ENCODE measurements at places on chromosomes 3 and 15.

GRCh38 chr3:126181398-126181725, 976 bp upstream of the ALDH1L1 start:
- H3K27ac ChIP-seq: no peak overlapping the region
- no peaks in the 10 kb centered on the region for H3K36me3 ChIP-seq
- no peaks in the 10 kb centered on the region for H3K4me1 ChIP-seq

DNA sequence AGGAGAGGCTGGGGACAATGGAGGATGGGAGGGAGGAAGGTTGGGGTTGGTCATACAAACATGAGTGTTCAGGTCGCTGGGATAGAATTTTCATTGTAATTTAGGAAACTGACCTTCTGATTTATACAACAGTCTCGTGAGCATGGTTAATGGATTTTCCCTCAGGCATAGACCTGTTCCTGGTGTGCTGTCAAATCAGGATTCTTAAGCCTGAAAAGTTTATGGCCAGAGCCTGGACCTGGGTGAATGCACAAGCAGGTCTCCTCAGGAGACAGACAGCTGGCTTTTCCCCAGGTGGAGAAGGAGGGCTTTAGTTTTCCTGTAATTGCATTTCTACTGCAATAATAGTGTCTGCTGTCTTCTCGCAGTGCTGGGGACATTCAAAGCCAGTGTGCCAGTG, 338.0 kb downstream of the SHQ1 start:
- no peaks in the 10 kb centered on the region for H3K36me3 ChIP-seq
- H3K4me3 ChIP-seq: no peak overlapping the region
- H3K27me3 ChIP-seq: no peaks in the 10 kb centered on the region
- H3K4me1 ChIP-seq: no peaks in the 10 kb centered on the region
- H3K27ac ChIP-seq: no peak overlapping the region

DNA sequence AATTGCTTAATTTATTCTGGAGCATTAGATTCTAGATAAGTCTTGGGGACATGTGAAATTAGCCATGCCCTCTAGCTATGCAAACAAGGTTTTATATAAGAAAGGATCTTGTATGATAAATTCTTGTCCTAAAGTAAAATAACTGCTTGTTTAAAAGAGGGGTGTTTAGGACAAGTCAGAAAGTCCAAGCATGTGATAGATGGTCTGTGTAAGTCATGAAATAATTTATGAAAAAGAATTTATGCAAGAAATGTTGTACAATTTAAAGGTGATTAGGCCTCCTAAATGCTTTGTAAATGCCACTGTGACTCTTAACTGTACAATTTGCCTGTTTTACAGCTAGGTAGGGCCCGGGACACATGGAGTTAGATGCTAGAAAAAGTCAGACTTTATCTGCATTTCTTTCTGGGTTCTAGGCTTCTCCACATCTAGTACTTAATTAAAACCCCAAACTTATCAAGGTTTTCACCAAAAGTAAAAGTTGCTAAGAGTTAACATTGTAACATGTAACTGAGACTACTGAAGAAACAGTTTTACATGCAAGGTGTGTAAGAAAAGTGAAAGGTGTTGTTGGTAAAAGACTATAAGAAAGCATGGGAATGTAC, 13.2 kb downstream of the LINS1 start:
- H3K27ac ChIP-seq: no peak overlapping the region
- no peaks in the 10 kb centered on the region for H3K27me3 ChIP-seq
- H3K4me3 ChIP-seq: no peak overlapping the region
- H3K4me1 ChIP-seq: no peaks in the 10 kb centered on the region

- no peak overlapping the region for H3K4me3 ChIP-seq
- H3K4me1 ChIP-seq: no peaks in the 10 kb centered on the region
- H3K36me3 ChIP-seq: peaks cover 3% of the 10 kb centered on the region
- no peak overlapping the region for H3K27ac ChIP-seq
- no peaks in the 10 kb centered on the region for H3K27me3 ChIP-seq
- peak; percentile 34 for DNase-seq
These were observed 81.1 kb downstream of the SLTM start for GRCh38 chr15:58852347-58852746.

DNA sequence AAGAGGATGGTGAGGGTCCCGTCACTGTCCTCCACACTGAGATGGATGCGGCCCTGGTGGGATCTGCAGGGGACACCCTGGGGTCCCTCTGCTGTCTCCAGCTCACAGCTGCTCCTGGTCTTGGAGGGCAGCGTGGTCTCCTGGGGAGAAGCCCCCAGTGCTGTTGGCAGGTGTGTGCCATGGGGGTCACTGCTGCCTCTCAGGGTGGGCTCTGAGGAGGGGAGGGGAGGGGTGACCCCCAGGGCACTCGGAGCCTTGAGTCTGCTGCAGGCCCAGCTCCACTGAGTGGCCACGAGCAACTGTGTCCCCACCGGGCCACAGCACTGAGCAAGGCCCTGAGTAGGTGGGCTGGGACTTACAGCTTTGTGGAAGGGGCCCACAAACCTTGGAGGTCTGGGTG, 34.7 kb downstream of the KLHL25 start:
- no peaks in the 10 kb centered on the region for H3K36me3 ChIP-seq
- no peak for DNase-seq
- no peaks in the 10 kb centered on the region for H3K4me1 ChIP-seq
- H3K4me3 ChIP-seq: no peak overlapping the region

DNA sequence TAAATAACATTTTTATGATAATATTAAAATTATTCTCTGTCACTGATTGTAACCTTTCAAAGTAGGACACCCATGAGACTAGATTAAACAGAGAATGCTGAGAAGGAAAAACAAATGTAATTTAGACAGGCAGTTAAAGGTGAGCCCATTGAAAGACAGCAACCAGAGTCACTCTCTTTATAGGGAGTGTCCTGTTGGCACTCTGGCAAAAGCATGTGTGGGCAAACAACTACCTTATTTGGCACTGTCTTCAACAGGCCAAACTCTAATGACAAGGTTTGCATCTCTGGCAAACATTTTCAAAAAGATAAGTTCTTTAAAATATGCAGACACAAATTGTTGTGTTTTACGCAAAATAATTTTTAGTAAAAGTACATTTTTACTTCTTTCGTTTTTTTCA, 29.8 kb downstream of the NFKBIZ start:
- peaks cover 11% of the 10 kb centered on the region for H3K4me1 ChIP-seq
- DNase-seq: no peak
- H3K36me3 ChIP-seq: no peaks in the 10 kb centered on the region
- H3K27ac ChIP-seq: no peak overlapping the region
- H3K27me3 ChIP-seq: no peaks in the 10 kb centered on the region
- no peak overlapping the region for H3K4me3 ChIP-seq

- H3K4me3 ChIP-seq: peak overlapping the region; percentile 92
- H3K27ac ChIP-seq: peak overlapping the region; percentile 99
- no peaks in the 10 kb centered on the region for H3K36me3 ChIP-seq
- no peaks in the 10 kb centered on the region for H3K27me3 ChIP-seq
- DNase-seq: peak; percentile 90
These were observed 396 bp downstream of the INO80 start for GRCh38 chr15:41115652-41116115.

DNA sequence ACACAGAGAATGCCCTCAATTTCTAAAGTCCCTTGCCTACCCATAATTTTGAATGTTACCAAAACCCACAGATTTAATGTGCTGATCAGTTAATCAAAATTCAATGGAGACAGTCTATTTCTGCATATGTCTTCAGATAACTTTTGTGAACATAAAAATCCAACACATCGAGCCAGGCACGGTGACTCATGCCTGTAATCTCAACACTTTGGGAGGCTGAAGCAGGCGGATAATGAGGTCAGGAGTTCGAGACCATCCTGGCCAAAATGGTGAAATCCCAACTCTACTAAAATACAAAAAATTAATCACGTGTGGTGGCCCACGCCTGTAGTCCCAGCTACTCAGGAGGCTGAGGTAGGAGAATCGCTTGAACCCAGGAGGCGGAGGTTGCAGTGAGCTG, 49.3 kb downstream of the PEAK1 start:
- no peaks in the 10 kb centered on the region for H3K36me3 ChIP-seq
- no peaks in the 10 kb centered on the region for H3K4me1 ChIP-seq
- DNase-seq: no peak
- no peak overlapping the region for H3K4me3 ChIP-seq

DNA sequence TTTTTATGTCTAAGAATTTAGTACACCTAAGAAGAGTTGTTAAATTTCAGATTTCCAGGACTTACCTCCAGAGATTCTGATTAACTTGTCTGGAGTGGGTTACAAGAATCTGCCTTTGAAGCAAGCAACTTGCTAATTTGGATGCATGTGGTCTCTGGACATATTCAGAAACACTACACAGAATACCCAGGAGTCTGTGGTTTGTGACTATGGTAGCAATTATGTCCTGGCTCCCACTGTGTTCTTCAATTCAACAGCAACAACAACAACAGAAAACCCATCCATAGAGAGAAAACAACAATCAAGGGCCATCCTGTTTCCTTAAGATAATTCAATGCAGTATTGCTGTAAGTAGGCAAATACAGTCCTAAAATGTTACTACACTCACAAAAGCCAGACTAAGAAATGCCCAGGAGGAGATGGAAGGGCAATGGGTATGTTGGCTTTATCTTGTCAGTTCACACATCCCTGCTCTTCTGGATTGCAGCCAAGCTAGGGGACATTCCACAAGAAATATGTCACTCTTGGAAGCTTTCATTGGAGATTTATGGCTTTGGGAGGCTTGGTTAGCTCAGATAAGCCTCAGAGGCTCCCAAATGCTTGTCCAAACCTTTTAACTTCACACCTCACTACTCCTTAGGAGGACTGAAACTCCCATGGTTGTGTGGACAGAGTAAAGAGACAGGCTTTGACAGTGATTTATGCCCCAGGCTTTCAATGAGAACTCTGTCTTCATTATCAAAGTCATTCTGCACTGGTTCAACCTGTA, 99.4 kb upstream of the MRPL3 start:
- H3K27me3 ChIP-seq: no peaks in the 10 kb centered on the region
- no peak overlapping the region for H3K27ac ChIP-seq
- no peaks in the 10 kb centered on the region for H3K4me1 ChIP-seq
- H3K36me3 ChIP-seq: no peaks in the 10 kb centered on the region
- peak; percentile 3 for DNase-seq

DNA sequence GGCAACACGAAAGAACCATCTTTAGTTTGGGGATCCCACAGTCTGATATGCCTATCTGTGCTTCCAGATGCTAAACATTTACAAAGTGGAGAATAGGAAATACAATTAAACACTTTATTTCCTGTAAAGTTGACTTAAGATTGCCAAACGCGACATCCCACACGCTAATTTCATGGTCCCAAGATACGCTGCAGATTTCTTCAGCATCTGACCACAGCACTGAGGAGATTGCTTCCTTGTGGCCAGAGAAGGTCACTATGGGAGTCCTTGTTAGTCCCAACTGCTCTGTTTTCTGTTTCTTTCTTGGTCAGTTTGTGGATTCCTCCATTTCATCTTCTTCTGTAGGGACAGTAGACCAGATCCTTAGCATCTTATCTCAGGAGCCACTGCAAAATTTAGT, 43.3 kb downstream of the ASB7 start:
- H3K4me3 ChIP-seq: no peak overlapping the region
- H3K27me3 ChIP-seq: no peaks in the 10 kb centered on the region
- H3K27ac ChIP-seq: no peak overlapping the region
- no peaks in the 10 kb centered on the region for H3K4me1 ChIP-seq
- DNase-seq: no peak

DNA sequence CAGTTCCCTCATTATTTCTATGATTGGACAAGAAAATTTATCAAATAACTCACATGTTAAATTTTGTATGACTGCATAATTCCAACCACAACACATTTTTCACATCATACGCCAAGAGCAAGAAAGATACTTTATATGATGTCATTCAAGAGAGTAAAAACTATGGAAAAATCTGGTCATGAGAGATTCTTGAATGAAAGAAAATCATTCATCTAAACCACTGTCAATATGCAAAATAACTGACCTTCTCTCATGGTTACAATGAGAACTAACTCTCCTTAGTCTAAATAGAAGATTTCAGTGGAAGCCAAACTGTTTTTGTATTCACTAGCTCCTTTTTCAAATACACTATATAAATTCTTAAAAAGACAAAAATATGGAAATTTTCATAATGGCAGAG, 124.6 kb downstream of the CBLB start:
- DNase-seq: no peak
- H3K27ac ChIP-seq: no peak overlapping the region
- H3K27me3 ChIP-seq: no peaks in the 10 kb centered on the region
- H3K36me3 ChIP-seq: no peaks in the 10 kb centered on the region
- H3K4me1 ChIP-seq: peaks cover 17% of the 10 kb centered on the region

- no peaks in the 10 kb centered on the region for H3K4me1 ChIP-seq
- DNase-seq: no peak
- H3K36me3 ChIP-seq: no peaks in the 10 kb centered on the region
- peaks cover 8% of the 10 kb centered on the region for H3K27me3 ChIP-seq
- no peak within 1 kb of the TSS for H3K4me3 ChIP-seq
These were observed at the start of gene ATP13A5 for GRCh38 chr3:193378706-193379105. Gene ATP13A5 (minus strand): TSS chr3:193378753. CDS start chr3:193378725, 28 bp downstream.

- H3K4me3 ChIP-seq: no peak overlapping the region
- DNase-seq: no peak
- no peaks in the 10 kb centered on the region for H3K27me3 ChIP-seq
- no peak overlapping the region for H3K27ac ChIP-seq
These were observed 854.6 kb downstream of the NTRK3 start for GRCh38 chr15:87401973-87402372.

GRCh38 chr3:42189736-42190135, 76.2 kb downstream of the CCK start:
- H3K4me3 ChIP-seq: no peak overlapping the region
- H3K27ac ChIP-seq: no peak overlapping the region
- no peak for DNase-seq
- H3K36me3 ChIP-seq: peaks cover 22% of the 10 kb centered on the region

DNA sequence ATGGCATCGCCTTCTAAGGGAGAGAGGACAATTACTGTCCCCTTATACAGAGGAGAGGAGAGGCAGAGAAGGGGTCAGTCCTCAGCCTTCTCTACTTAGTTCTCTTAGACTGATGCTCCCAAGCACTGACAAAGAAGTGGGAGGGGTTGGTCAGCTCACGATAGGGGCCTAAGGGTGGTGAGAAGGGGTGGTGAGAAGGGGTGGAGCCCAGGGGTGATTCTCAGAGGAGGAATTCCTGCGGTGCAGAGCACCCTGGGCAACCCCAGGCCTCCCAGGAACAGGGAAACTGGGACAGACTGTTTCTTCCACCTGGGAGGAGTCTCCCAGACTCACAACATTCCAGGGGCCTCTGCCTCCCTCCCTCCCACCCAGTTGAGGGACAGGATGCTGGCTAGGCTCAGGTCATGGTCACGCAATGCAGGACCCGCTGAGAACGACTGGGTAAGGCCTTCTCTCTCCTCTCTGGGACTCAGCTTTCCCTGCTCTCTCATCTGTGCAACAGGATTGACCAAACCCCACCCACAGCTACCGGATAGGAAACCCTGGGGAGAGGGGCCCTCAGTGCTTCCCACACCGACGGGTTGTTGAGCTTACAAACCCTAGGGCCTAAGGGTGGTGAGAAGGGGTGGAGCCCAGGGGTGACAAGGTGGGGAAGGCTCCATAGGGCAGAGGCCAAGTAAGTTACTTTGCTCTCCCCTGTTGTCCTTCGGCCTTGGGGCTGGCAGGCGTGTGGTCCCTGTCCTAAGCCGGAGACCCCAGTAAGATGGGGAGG, 1.5 kb downstream of the TPRA1 start:
- no peaks in the 10 kb centered on the region for H3K27me3 ChIP-seq
- peaks cover 27% of the 10 kb centered on the region for H3K4me1 ChIP-seq
- H3K36me3 ChIP-seq: peaks cover 6% of the 10 kb centered on the region
- no peak for DNase-seq

- no peaks in the 10 kb centered on the region for H3K36me3 ChIP-seq
- no peak for DNase-seq
- H3K4me1 ChIP-seq: no peaks in the 10 kb centered on the region
- H3K27me3 ChIP-seq: peaks cover 2% of the 10 kb centered on the region
- no peak overlapping the region for H3K27ac ChIP-seq
These were observed 182.9 kb upstream of the FEZF2 start for GRCh38 chr3:62556121-62556815.
